ENCODE measurements at places on chromosomes 2 and 18.

GRCh38 chr18:9735238-9735637 is 27.1 kb downstream of the RAB31 start:
- DNase-seq = no peak

DNA sequence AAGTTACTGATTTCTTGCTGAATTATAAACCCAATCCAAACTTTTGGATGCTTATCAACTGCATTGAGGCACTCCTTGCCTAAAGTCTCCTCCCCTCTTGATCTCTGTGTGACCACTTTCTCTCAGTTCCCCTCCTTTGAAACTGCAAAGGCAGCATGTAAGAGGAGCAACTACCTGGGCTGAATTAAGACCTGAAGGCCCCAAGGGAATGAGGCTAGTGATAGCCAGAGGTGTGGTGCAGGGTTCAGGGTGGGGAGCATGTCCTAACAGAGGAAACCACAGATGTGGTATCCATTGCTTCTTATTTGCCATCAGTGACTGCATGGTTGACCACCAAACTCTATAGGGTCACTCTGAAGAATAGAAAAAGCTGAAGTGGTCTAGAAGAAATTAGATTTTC is 557.9 kb downstream of the TNS1 start:
- no peak for DNase-seq

- DNase-seq = no peak
Measured at GRCh38 chr2:224780106-224780505, 63.9 kb upstream of the CCDC195 start.

DNA sequence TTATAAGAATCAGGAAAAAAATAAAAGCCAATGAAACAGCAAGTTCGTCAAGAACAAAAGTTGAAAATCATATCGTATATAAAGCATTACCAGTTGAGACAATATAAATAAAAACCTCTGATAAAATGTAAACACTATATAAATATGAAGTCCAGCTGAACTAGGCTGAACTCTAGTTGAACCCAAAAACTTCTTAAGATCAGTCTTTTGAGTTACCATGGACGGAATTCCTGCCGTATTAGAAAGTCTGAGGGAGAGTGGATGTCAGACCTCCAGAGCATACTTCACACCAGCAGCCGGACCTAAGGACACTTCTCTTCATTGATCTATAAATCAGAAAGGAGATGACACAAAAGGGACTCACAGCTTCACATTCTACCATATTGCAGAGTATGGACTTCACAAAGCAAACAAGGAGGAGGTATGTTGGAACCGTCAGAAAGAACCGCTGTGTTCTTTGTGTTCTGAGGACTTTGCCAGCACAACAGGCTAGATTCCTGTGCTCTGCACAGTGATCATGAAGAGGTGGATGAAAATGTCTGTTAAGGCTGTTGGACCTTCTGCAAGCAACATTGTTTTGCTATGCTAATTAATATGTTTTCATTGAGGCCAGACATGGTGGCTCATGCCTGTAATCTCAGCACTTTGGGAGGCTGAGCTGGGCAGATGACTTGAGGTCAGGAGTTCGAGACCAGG is 67.2 kb upstream of the SP5 start:
- DNase-seq = no peak

GRCh38 chr2:237500681-237501424 is 13.8 kb downstream of the MLPH start:
- DNase-seq = no peak

GRCh38 chr18:79772108-79772864 is 25.5 kb upstream of the KCNG2 start:
- DNase-seq = no peak

DNA sequence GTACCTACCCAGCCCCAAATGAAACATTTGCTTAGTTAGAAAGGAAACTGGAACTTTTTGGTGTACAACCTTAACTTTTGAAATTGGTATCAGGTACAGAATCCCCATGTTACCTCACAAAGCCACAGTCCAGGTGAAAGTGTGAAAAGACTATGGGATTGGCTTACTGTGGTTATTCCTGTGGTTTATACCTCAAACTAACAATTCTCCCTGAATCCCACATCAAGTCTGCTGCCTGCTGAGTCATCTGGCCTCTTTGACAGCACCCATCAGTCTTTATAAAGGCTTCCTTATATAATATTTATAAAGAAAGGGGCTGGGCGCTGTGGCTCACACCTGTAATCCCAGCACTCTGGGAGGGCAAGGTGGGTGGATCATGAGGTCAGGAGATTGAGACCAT is 164.6 kb downstream of the TMEM247 start:
- DNase-seq = no peak

DNA sequence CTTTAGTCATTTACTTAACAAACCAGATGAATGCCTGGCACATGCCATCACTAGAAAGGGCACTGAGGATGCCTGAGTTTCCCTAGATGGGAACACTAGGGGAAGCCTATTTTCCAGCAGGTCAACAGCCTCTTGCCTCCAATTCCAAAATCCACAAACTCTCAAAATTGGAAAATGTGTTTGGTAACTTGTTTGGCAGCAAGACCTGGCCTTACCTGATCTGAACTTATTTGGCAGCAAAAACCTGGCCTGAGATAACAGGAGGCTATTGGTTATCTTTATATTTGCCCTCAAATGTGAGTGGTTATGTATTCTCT is 2.6 kb downstream of the LIPG start:
- DNase-seq = no peak

- DNase-seq = no peak
Measured at GRCh38 chr18:13615432-13615861, 110.9 kb downstream of the FAM210A start.

GRCh38 chr2:54212456-54212855 is 43.6 kb downstream of the TSPYL6 start:
- no peak for DNase-seq

GRCh38 chr2:128237081-128237534 is 81.6 kb downstream of the HS6ST1 start:
- DNase-seq = no peak

DNA sequence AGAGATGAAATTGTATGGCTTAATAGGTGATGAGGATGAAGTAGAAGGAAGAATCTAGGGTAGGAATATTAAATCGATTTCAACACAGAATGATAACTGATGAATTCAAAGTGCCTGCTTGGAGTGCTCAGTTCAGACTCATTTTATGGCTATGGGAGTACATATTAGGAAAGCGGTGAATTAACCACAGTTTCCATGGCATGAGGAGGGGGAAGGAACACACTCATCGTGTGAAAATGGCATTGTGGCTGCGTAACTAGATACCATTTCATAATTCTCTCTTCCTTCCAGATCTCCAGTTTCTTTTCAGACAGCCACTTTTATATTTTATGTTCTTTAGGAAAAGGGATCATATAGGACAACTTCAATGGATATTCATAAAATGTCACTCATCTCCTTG is 232.3 kb upstream of the KCNJ3 start:
- DNase-seq = no peak

GRCh38 chr2:144357623-144358373 is 162.1 kb downstream of the ZEB2 start:
- DNase-seq = no peak

DNA sequence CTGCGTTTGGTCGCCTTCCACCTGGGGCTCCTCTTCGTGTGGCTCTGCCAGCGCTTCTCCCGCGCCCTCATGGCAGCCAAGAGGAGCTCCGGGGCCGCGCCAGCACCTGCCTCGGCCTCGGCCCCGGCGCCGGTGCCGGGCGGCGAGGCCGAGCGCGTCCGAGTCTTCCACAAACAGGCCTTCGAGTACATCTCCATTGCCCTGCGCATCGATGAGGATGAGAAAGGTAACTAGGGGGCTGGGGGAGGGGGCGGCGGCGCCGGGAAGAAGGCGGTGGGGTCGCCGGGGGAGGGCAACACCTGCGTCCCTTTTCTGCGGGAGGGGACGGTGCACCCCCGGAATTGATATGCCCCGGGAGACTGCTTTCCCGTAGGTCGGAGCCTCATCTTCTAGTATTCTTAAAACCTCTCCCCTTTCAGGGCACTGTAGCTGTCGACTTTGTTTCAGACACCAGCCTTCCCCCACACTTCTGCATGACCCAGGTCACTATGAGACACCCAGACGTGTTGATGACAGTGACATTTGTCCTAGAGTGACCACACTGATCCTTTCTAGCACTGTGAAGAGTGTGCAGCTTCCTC is 755 bp downstream of the SPAST start:
- DNase-seq = no peak

GRCh38 chr2:607172-607571 is 70.0 kb downstream of the TMEM18 start:
- no peak for DNase-seq

DNA sequence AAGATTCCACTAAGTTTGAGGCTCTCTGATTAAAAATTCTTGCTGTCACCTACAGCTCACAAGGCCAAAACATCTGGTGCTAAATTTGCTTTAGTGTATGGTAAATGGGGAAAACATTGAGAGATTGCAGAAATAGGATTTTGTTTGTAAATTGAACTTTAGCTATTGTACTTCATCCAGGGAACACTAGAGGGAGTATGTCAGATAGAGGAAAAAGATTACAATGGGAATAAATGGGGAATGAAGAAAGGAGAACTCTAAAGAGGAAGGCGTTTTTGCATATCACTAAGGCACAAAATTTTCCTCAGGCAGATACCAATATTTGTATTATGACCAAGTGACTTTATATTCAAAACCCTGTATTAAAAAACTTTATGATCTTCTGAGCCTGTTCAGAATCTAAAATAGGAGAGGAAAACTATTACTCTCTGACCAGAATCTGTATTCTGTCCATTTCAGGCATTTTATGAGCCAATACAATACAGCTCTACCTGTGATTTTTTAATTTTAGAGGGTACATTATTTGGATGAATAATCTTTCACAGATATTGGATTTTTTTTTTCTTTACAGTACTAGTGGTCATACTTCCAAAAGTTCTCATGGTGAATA is 52.3 kb upstream of the ITGB6 start:
- no peak for DNase-seq

GRCh38 chr2:111210036-111210435 is 89.3 kb downstream of the BCL2L11 start:
- DNase-seq = no peak

- no peak for DNase-seq
Measured at GRCh38 chr2:126644630-126645191, 11.2 kb upstream of the GYPC start.

DNA sequence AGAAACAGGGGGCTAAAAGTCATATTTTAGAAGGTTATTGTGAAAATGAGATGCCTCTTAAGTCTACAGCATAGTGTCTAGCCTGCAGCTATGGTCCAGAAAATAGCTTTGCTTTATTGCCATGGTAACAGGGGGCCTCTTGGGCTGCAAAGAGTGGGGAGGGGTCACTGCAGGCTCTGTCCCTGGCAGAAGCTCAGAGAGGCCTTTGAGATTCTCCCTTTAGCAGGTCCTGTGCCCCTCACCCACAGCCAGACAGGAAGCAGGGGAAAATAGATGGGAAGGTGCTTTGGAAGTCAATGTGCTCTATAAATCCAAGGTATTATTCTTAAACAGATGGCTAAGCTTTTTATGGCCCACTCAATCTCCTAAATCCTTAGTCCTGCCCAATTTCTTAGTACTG is 1021.3 kb upstream of the GYPC start:
- DNase-seq = no peak

DNA sequence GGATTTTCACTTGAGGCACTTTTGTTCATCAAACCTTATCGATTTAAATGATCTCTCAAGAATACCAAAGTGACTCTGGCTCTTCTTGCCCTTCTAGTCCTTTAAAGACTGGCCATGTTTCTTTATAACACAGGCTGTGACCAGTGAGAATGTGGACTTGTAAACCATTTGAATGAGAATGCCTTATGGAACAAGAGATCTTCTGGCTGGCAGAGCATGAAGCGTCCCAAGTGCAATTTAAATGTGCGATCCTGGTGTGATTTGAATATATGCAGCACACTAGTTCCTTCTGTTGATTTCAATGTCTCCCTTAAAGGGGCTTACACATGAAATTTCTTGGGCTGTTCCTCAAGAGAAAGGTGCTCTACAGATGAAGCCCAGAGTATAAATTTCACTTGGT is 262.4 kb upstream of the CCDC68 start:
- DNase-seq = no peak

DNA sequence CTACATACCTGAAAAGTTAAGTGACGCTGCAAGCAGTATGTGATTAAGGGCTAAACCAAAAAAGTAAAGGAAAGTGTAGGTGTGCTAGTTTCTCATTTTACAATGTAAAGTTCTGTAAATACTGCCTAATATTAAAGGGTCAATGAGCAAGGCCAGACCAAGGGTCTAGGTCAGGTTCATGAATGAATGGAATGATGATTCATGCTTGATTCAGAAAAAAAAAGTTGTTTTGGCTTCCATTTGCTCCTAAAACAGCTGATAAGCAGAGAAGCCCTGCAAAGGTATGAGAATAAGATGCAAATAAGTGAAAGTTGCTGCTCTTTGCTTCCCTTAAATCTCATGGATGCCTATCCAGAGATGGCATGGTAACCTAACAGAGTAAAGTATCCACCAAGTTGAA is 61.3 kb downstream of the PTRHD1 start:
- DNase-seq = no peak

- DNase-seq = no peak
Measured at GRCh38 chr2:127121776-127122176, 14.8 kb upstream of the BIN1 start.

GRCh38 chr18:50422286-50422898 is 47.5 kb downstream of the SKA1 start:
- DNase-seq = no peak

- DNase-seq = no peak
Measured at GRCh38 chr2:19632403-19632991, 269.3 kb downstream of the TTC32 start.

GRCh38 chr18:73168236-73168635 is 300.4 kb upstream of the NETO1 start:
- DNase-seq = no peak

- no peak for DNase-seq
Measured at GRCh38 chr18:52319424-52319983, 20.5 kb upstream of the DCC start.

- no peak for DNase-seq
Measured at GRCh38 chr18:73896685-73897084, 250.9 kb downstream of the FBXO15 start.

DNA sequence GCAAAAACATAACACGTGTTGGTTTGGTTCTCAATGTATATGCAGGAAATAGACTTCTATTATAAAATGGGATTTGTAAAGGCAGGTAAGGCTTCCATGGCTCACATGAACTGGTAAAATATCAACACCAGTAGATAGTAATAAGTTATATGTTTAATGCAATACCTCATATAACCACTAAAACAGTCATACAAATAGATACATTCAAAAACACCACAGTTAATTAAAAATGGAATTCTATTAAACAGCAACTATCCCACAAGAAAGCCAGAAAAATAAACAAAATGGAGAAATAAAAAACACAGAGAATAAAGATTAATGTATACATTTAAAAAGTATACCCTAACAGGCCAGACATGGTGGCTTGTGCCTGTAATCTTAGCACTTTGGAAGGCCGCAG is 243.8 kb upstream of the LRATD1 start:
- no peak for DNase-seq

DNA sequence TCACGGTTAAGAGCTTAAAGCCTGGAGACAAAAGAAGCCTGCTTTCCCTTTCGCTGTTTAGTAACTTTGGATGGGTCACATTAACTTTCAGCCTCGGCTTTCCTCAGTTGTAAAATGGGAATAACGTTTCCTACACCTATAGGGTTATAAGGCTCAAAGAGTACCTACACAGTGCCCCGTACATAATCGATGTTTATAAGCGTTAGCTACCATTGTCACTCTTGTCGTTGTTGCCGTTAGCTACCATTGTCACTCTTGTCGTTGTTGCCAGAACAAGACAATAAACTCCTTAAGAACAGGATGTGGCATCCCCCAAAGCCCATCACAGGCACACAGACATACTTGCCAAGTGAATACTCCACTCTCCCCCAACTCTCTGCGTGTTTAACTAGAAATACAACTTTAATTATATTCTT is 901 bp upstream of the MFSD6 start:
- DNase-seq = no peak

GRCh38 chr2:189254268-189254883 is 74.8 kb upstream of the COL5A2 start:
- no peak for DNase-seq
